ENCODE measurements at places on chromosomes 6 and 20.

DNA sequence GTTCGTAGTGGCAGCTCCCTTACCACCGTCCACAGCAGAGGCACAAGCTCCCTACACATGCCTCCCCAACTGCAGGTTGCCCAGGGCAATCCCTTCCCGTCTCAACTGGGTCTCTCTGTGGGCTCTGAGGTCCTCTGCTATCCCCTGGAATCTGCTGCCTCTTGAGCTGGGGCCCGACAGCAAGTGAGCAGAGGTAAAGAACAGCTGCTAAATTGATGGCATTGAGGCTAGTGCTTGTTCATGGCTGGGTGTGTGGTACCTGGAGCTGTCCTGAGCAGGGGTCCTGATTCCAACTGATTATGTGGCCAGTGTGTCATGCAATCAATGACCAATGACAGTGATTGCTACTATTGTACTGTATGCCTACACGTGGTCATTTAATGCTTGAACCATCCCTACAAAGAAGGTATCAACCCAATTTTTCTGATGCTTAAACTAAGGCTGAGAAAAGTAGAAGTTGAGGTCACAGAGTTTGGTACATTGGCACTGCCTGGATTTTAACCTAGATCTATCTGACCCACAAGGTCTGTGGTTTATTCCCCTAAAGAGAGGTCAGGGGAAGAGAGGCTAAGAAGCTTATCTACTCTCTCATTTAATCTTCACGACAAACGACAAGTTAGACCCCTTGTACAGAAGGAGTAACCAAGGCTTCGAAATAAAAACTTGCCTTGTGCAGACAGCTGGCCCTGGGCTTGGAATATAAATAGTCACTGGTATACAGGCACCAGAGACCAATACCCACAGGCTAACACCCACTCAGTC lies 41.1 kb downstream of the HNF4A start:
- no peak for DNase-seq

- peak; percentile 36 for DNase-seq
These were observed 48.9 kb downstream of the HIVEP1 start for GRCh38 chr6:12060780-12061609.

DNA sequence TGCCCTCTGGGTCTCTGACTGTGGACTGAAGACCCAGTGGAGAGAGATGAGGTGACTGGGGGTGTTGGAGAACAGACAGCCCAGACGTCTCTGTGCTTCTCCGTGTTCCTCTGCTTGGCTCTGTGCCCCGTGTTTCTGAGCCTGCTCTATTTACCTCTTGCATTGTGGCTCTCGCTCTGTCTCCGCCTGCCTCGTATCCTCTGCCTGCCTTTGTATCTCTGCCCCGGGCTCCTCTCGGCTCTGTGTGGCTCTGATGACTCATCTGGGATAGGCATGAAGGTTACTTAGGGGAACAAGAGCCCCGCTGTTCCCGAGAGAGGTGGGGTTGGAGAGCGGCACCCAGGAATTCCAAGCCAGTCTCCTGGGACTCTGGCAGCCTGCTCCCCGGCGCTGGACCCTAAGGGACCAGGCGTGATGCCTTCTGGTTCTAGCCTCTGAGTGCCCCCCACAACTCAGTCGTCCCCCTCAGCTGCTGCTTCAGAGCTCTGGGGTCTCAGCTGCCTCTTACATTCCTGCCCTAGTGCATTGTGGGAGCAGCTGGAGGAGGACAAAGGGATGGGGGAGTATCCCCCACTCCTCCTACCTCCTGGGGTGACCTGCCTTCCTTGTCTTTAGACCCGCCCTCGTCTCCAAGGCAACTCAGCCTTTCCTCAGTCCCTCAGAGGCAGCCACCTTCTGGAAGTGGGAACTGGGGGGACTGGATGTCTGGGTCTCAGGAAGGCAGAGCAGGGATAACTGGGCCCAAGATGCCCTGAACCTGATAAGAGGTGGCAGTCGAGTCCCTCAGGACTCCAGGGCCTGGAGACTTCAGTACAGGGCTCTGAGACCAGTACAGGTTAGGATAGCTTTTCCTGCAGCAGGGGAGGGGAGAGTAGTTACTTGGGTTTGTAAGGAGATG lies 1.9 kb downstream of the DDR1 start:
- peak; percentile 90 for DNase-seq

GRCh38 chr6:96157018-96157565 lies 141.3 kb downstream of the FUT9 start:
- DNase-seq, result no peak

- DNase-seq, result peak; percentile 42
These were observed at the start of gene ZBTB46 for GRCh38 chr20:63830841-63831588. TSS of gene ZBTB46 (minus strand) at chr20:63831264. CDS start at chr20:63790757, 40,507 bp downstream.

GRCh38 chr20:53943522-53944291 lies 126.7 kb downstream of the BCAS1 start:
- peak; percentile 62 for DNase-seq

DNA sequence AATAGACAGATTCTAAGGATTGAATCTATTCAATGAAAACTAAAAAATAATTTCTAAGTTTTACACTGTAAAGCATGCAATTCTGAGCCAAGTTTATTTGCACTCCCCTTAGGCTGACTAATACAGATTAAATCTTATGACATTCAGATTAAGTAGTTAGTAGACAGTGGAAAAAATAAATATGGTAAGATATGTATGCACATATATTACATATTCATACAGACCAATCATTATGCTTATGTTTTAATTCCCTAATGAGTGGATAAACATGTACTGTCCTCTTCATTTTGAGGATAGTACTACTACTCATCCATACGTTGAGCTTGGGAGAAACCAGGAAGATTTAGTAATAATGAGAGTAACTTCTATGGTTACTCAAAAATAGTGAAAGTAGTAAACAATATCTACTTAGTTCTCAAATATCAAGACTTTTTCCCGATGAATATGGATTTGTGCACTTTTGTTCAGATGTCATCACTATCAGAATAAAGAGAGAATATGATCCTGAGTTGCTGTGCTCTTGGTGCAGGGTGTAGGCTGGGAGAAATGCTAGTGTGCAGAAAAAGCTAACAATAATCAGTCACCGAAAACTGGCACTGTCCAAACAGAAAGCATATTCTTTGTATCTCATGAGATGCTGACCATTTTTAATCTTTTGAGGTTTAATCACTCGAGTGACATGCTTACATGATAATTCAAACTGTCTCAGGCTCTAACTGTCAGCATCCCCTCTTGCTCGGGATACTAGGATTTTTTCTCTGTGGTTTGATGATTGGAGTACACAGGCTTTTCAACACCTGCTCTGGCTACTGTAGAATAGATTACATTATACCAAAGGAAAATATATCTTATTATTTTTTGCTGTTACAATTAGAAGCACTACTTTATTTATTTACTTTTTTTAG lies 111.6 kb downstream of the EPHA7 start:
- DNase-seq, result no peak

GRCh38 chr20:51586005-51586440 lies 43.5 kb upstream of the NFATC2 start:
- no peak for DNase-seq

DNA sequence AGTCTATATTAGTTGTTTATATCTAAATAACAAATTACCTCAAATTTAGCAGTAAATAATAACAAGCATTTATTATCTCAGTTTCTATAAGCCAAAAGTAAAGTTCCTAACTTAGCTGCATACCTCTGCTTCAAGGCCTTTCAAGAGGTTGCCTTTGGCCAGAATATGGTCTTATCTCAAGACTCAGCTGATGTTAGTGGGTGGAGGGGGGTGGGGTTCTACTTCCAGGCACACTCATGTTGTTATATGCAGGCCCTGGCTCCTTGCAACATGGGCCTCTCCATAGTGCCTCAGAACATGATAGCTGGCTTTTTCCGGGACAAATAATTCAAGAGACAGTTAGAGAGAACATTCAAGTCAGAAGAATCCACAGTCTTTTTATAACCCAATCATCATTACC lies 266.0 kb downstream of the ADGRB3 start:
- no peak for DNase-seq

GRCh38 chr6:39266782-39267355 lies 37.6 kb upstream of the KCNK5 start:
- peak; percentile 11 for DNase-seq

DNA sequence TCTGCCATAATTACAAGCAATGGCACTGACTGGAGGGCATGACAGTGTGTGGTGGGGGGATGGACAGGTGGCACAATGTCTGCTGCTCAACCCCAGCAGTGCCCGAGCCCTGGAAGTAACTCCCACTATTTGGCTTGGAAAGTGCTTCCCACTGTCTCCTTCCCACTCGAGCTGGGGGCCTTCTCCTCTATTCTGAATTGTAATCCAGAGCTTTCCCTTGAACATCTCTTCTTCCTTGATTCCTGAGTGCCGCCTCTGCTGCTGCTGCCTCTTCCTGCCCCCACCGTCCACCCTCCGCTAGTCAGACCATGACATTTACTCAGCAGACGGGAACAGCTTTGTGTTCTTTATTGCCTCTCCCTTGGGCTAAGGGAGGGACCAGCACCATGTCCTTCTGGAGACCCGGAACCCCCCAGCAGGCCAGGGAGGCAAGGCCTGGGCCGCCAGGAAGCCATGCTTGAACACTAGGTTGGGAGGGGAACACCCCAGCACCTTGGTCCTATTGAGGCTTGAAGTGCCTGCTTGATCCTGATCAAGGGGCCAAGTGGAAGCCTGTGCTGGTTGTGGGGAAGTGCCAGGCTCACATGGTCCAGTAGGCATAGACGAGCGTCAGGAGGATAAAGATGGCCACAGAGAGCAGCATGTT lies 17.0 kb downstream of the CCDC167 start:
- no peak for DNase-seq

- DNase-seq, result no peak
These were observed 315.4 kb downstream of the ALDH8A1 start for GRCh38 chr6:134634466-134634865.

- no peak for DNase-seq
These were observed 10.3 kb downstream of the FILIP1 start for GRCh38 chr6:75483136-75483952.

DNA sequence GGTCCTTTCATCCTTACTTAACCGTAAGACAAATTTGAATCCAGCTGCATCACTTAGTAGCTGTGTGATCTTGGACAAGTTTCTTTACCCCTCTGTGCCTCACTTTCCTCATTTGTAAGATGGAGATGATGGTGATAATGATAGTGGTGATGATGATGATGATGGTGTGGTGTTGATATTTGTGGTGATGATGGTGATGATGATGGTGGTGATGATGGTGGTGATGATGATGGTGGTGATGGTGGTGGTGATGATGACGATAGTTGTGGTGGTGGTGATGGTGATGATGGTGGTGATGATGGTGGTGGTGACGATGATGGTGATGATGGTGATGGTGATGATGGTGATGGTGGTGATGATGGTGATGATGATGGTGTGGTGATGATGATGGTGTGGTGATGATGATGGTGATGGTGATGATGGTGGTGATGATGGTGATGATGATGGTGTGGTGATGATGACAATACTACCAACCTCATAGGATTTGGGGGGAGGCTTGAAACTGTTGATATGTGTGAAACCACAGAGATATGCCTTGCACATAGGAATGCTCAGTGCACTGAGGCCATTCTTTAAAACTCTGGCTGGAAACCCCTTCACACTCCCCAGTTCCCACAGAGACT lies 233.2 kb downstream of the LY86 start:
- no peak for DNase-seq

- DNase-seq, result no peak
These were observed 27.8 kb upstream of the RNF144B start for GRCh38 chr6:18359237-18359885.

GRCh38 chr6:165835410-165835851 lies 172.4 kb upstream of the PDE10A start:
- no peak for DNase-seq

- peak; percentile 47 for DNase-seq
These were observed 11.5 kb downstream of the PRDM1 start for GRCh38 chr6:106097411-106098231.

GRCh38 chr6:117976030-117976651 lies 69.1 kb downstream of the SLC35F1 start:
- peak; percentile 65 for DNase-seq

DNA sequence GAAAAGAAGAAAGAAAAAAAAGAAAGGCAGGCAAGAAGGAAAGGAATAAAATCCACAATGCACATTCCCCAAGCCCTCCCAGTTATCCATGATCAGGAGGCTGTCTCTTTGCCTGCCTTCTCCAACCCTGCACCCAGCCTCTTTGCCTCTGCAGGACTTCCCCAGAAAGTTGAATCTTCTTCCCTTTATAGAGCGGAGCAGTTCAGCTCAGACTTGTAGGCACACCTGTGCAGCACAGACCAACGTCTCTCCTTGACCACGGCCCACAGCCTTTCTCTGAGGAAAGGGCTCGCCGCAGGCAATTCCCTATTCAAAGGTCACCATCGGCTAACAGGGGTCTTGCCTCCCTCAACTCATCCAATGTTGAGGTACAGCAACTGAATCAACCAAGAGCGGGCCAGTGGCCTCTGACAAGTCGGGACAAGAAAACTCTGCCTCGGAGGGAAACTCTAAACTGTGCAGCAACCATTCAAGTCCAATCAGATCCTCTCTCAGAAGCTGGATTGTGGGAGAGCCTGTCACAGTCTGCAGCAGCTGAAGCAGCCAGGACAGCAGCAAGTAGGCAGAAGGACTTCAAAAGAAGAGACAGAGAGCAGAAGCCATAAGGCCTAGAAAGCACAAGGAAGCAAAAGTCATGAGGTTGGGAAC lies 529.2 kb upstream of the JARID2 start:
- no peak for DNase-seq

DNA sequence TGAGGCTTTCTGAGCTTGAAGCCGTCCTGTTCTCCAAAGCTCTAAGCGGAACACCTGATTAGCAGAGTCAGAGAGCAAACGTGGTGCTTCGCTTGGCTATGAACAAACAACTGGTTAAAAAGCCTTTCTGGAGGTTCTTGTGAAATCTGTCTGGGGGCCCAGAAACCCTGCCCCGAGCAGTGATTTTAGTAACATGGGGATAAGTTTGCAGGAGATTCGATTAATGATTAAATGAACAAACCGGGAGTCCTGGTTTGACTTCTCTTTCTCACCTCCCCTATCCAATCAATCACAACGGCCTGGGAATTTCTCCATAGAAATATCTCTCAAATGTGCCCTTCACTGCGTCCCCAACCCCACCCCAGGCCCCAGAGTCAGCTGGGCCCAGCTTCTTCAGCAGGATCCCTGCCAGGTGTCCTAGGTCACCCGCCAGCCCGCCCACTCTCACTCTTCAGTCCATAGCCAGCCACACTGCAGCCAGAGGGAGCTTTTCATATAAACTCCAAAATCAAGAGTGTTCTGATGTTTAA lies 43.6 kb downstream of the ZDHHC14 start:
- no peak for DNase-seq

DNA sequence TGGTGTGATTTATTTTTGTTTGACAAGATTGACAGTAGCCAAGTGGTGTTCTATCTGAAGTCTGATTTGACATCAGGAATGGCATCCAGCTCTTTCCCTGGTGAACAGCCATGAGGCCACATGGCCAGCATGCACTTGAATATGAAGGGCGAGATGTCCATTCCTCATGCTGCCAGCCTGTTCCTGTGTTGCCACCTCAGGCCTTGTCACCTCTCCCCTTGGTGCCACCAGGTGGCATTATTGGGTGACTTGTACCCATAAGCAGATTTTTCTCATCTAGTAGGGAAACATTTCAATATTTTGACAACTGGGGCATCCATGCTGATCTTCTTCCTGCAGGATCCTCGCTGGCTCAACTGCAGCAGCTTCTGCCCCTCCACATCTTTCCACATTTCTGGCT lies 199.1 kb downstream of the ERMARD start:
- DNase-seq, result peak; percentile 53

- DNase-seq, result peak; percentile 87
These were observed 73.1 kb downstream of the HIVEP2 start for GRCh38 chr6:142871910-142872331.

Data from HT-29 (cell line).